Mammary epithelial cell (primary cell): ENCODE measurements at places on chromosomes 4 and X.

DNA sequence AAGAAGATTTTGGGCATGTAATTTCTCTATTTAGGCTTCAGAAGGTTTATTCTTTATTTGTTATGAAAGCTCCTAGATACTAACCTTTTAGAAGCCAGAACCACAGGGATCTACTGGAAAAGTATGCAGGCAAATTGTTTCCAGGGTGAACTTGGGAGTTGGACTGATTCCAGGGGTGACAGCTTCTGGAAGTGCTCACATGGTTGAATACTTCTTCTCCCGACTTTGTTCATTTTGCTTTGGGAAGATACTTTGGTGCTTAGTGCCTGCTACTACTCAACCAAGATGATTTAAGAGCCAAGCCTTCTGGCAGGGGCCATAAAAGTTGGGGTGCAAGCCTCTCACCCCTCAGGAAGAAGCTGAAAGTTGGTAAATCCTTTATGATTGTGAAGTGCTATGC lies 445.6 kb downstream of the ACTRT1 start:
- DNase-seq: no peak

- DNase-seq: peak; percentile 52
Measured at GRCh38 chr4:73573794-73574528, 46.3 kb downstream of the RASSF6 start.

DNA sequence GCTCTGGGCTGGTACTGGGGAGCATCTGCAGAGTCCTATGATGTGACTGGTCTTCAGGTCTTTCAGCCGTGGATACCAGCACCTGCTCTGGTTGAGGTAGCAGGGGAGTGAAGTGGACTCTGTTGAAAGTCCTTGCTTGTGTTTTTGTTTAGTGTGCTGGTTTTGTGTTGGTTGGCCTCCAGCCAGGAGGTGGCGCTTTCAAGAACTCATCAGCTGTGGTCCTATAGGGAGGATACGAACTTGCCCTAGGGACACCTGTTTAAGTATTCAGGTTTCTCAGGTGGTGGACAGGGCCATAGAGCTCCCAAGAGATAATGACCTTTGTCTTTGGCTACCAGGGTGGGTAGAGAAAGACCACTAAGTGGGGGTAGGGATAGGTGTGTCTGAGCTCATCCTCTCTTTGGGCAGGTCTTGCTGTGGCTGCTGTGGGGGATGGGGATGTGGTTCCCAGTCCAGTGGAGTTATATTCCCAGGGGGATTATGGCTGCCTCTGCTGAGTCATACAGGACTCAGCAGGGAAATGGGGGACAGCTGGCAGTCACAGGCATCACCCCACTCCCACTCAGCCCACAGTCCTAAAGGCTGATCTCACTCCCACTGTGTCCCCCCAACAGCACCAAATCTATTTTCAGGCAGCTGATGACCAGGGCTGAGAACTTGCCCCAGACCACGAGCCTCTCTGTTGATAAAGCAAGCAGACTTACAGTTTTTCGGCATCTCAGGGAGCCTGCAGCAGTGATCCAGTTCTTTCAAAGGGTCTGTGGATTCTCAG lies 24.1 kb downstream of the MSMO1 start:
- no peak for DNase-seq

DNA sequence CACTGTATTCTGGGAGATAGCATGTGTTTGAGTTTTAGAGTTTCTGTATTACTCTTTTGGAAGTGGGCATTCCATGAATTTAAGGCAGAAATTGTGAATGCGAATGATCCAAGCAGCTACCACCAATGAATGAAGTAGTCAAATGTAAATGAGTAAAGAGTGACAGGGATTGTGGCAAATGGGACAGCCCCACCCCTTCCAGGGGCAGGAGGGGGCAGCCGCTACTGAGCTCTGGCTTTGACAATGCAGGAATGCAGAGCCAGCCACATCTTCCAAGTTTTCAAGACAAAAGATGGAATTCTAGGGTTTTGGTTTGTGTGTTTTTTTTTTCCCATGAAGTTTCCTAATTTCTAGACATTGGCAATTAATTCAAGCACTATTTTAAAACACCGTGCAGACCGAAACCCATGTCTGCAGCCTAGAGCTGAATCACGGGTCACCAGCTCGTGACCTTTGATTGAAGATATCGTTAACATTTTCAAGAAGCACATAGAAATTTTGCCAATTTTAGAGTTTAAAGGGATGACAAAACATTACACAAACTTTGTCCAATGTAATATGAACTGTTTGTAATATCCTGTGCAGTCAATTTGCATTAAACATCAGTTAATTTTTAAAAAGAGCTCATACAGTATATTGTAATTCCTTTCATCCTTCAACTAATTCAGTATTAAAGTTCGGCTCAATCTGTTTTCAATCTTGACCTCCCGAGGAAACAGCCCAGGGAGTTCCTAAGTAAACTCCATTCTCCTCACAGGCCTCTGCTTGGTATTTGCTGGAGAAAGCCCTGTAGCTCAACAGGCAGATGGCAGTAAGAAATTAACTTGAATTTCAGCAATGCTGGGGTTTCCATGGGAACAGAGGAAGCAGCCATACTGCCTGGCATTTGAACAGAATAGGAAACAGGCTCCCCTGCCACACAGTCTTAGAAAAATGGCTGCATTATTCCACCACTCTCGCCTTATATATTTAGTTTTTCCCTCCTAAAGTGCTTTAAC lies 83.4 kb downstream of the UCHL1 start:
- DNase-seq: no peak

DNA sequence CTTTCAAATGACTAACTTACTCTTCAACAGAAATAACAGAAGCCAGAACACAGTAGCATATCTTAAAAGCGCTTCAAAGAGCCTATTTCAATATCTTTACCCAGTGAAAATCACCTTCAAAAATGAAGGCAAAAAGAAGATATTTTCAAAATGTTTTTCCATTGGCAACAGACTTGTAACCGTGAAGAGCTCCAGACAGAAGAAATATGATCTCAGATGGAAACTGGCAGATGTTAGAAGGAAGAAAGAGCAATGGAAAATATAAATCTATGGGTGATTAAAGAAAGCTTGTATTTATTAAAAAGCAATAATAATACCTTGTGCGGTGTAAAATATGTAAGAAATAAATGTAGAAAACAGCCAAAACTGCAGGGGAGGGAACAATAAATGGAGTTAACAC lies 35.7 kb downstream of the PRKG2 start:
- DNase-seq: no peak

GRCh38 chrX:32397562-32398216 lies 813.7 kb downstream of the DMD start:
- DNase-seq: no peak

GRCh38 chr4:15936495-15936894 lies 2.0 kb downstream of the FGFBP1 start:
- DNase-seq: no peak

GRCh38 chr4:69032847-69033638 lies 63.2 kb upstream of the UGT2B7 start:
- DNase-seq: peak; percentile 53

DNA sequence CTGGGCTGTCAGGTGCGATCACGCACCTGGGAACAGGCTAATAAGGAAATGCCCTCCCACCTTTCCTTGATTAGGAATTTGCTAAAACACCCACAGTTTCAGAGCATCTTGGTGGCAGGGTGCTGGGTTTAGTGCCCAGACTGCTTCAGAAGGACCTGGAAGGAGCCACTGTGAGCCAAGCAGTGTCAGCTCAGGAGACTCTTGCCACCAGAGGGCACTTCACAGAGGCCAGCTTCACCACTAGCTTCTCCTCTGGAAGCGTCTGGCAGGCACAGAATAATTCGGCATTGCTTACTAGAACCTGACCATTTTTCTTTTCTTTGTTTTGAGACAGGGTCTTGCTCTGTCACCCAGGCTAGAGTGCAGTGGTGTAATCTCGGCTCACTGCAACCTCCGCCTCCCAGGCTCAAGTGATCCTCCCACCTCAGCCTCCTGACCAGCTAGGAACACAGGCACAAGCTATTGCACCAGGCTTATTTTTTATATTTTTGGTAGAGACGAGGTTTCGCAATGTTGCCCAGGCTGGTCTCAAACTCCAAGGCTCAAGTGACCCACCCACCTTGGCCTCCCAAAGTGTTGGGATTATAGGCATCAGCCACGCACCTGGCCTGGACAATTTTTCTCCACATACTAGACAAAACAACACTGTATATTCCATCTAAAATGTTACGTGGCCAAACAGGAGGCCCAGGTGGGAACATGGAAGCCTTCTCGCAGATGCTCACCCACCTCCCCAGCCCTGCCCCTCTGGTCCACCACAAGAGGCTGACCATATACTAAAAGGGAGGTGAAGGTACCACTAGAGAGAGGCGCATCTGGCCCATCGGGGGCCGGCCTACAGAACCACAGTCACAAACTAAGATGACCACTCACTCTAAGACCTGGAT lies 14.1 kb downstream of the NOP14 start:
- no peak for DNase-seq

- DNase-seq: peak; percentile 60
Measured at GRCh38 chr4:1872870-1873269, 1.7 kb downstream of the NSD2 start.
